ENCODE measurements at places on chromosomes 6 and 20.

- no peak for DNase-seq
These were observed 82.1 kb downstream of the ADAT2 start for GRCh38 chr6:143368426-143368825.

GRCh38 chr20:8002056-8002455 is 17.5 kb downstream of the TMX4 start:
- no peak for DNase-seq

DNA sequence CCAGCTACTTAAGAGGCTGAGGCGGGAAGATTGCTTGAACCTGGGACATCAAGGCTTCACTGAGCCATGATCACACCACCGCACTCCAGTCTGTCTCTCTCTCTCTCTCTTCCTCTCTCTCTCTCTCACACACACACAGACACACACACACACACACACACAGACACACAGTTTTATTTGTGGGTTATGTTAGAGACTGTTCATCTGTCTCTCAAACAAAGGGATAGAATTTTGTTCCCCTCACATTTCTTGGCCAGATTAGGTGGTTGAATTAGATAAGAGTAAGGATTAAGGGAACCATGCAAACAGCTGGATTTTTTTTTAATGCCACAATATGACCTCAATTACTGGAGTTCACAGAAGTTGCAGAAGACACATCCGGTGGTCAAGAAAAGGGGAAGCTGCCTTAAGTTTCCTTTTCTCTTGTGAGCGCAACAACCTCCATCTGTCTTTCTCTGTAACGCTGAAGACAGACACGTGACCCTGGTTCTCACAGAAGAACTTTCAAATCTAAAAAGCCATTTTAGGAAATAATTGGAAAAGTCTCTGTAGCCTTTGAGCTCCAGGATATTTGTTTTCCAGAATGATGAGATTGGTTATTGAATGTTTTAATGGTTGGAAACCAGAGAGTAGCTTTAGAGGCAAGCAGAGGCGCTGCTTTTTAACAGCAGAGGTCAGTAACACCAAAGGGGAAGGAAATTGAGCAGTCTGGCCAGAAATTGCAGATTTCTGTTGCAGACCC is 32.9 kb upstream of the LGSN start:
- peak; percentile 19 for DNase-seq

- DNase-seq = no peak
These were observed 7.7 kb downstream of the NPEPL1 start for GRCh38 chr20:58700121-58700821.

GRCh38 chr6:20444786-20445271 is 43.1 kb downstream of the E2F3 start:
- no peak for DNase-seq

- no peak for DNase-seq
These were observed 929.5 kb downstream of the KIF16B start for GRCh38 chr20:15643713-15644112.

DNA sequence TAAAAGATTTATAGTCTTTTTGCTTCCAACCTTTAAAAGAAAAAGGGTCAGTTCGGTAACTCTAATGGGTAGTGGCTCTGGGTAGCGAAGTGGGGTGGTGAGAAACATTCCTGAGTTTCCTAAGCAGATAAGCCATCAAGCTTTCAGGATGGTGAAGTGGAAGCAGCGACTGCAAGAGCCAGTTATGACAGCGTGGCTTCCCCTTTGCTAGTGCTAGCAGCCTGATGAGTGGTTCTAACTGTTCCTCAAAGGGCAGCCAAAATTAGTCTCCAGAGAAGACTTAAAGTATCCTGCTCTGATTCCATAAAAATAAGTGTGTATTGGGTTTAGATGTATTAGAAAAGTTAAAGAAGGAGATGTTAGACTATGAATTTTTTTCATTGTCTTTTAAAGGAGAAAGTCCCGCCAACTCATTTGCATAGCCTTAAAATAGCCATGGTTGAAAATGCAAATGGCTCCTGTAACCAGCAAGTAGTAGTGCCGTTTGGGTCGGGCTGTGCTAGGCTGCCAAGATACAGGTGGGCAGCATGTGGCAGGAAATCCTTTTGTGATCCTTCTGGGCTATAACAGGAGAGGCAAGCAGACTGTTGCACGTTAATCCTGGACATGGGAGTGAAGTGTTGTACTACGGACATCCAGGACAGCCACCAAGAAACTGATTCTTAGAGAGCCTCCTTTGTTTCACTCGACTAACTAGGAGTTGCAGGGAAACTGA is 18.0 kb downstream of the ELOVL2 start:
- DNase-seq = no peak

GRCh38 chr20:34915749-34916455 is 39.5 kb downstream of the ACSS2 start:
- DNase-seq = no peak

DNA sequence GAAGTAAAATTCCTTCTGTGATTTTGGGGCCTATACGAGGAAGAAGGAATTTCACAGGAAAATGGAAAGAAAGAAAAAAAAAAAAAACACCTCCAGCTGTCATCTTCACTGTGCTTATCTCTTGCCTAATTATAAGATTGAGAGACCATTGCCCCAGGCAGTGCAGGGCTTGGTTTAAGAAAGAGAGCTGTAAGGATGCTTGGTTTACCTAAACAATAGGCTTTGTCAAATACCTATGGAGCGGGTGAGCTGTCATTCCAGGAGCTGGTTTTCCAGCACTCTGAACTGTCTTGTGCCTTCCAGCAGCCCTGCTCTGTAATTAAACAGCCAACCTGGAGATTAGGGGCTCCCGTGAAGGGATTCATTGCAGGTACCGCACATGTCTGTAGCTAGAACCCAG is 137.8 kb downstream of the EDN3 start:
- no peak for DNase-seq

GRCh38 chr20:46967646-46968045 is 73.0 kb downstream of the EYA2 start:
- no peak for DNase-seq

DNA sequence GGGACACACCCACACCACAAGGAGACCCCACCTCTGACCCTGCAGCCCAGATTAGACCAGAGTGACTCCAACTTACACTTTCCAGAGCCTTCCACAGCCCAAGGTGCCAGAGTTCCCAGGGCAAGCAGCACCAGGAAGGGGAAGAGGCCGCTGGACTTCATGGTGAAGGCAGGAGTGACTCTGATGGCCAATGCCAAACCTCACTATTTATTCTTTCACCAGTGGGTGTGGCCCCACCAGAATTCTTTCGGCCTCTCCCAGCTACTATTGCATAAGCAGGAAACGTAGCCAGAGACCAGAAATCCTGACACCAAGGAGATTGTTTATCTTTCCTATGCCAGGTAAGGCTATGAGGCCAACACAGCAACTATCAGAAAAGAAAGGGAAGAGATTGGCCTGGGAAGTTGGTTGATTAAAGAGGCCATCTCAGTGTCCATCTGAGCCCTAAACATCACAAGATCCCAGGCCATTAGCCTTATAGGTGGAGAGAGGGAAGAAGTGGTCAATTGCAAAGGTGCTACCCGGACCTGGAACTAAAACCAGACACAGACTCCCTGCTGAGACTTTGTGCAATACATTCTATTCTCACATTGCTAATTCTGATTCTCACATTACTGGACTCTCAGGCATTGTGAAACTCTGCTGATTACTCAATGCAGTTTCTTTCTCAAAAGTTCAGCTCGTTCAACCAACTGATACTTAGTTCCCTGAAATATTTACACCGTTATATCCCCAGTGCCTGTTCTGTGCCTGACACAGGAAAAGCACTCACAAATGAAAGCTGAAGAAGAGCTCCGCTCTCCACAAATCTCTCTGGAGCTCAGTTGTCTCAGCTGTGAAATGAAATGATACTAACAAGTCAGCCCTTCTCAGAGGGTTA is at the start of gene SLPI:
Gene SLPI (minus strand): TSS at position 182 of the 880 bp plus-strand sequence. CDS start 21 bp downstream, at position 161.
- no peak for DNase-seq

DNA sequence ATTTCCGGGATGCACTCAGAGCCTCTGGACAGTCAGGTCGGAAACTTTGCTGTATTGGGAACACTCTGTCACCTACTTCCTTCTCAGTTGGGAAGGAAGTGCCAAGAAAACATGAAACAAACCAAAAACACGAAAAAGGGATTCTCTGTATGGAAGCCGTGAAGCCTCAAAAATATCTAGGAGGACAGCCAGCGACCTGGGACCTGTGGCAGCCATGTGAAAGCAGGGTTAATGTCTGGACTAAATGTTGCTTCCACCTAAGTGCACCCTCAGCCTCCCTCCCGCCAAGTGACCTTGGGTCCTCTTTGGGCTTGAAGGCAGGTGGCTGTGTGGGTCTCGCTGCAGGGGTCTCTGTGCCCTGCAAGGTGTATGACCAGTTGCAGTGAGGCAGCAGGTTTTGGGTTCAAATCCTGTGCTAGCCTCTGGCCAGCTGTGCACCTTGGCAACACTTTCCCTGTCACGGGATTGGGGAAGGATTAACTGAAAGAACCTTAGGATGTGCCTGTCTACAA is 851 bp downstream of the MAVS start:
- DNase-seq = no peak

GRCh38 chr6:32114796-32115195 is 5.7 kb upstream of the TNXB start:
- no peak for DNase-seq

GRCh38 chr20:32155017-32155981 is 45.8 kb downstream of the TM9SF4 start:
- no peak for DNase-seq

DNA sequence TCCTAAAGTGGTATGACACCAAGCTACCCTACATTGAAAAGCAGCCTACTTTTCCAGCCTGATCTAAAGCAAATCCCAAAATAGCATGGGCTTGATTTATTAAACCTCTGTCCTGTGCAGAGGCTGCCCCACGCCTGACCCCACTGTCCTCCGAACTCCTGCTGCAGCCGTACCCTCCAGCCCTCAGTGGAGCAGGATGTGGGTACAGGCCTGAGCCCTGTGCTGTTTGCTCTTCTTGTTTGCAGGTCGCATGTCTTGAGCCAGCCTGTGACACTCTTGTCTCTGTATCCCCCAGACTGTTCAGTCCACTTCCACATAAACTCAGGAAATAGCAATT is 61.2 kb downstream of the RPP40 start:
- no peak for DNase-seq

GRCh38 chr20:44066645-44067606 is 120.1 kb downstream of the JPH2 start:
- DNase-seq = no peak

DNA sequence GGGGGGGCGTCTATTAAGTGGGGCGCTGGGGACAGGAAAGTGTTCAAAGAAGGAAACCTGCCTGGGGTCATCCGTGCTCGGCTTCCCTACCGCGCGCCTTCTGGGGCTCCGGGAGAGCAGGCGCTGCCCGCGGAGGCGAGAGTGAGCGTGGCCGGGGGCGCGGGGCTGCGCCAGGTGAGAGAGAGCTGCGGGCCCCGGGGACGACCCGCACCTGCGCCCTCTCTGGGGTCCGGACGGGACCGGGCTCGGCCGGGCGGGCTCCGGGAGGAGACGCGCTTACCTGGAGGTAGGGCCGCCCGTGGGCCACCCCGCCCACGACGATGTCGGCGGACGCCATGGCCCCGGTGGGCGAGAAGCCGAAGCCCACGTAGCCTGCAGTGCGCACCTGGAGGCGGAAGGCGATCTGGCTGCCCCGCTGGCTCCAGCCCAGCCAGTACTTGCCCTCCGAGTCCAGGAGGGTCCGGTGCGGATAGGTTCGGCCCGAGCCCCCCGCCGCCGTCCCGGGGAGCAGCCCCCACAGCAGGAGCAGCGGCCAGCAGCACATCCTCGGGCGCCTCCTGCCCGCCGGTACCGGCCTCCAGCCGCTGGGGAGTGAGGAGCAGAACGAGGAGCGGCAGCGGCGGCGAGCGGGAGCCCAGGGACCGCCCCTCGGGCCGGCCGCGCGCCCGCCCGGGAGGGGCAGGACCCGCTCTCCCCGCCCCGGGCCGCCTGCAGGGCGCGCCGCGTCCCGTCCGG is at the start of gene MOXD1:
Gene MOXD1 (minus strand): TSS at position 593 of the 735 bp plus-strand sequence. CDS start 49 bp downstream, at position 544.
- DNase-seq = no peak

DNA sequence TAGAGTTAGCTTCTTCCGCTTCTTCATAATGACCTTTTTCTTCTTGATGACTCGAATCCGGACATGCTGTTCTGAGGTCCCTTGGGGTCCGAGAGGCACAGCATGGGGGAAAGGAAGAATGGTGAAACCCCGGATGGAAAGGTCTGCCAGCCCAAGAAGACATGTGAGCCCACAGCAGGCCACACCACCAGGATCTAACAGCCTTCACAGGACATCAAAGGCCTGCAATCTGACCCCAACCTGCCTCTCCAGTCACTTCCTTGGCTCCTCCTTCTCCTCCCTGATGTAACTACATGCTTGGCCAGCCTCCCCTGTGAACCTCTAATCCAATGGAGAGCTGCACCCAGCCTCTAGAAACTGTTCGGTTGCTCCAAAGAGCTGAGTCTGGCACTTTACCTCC is 1.6 kb downstream of the CPXM1 start:
- DNase-seq = no peak

DNA sequence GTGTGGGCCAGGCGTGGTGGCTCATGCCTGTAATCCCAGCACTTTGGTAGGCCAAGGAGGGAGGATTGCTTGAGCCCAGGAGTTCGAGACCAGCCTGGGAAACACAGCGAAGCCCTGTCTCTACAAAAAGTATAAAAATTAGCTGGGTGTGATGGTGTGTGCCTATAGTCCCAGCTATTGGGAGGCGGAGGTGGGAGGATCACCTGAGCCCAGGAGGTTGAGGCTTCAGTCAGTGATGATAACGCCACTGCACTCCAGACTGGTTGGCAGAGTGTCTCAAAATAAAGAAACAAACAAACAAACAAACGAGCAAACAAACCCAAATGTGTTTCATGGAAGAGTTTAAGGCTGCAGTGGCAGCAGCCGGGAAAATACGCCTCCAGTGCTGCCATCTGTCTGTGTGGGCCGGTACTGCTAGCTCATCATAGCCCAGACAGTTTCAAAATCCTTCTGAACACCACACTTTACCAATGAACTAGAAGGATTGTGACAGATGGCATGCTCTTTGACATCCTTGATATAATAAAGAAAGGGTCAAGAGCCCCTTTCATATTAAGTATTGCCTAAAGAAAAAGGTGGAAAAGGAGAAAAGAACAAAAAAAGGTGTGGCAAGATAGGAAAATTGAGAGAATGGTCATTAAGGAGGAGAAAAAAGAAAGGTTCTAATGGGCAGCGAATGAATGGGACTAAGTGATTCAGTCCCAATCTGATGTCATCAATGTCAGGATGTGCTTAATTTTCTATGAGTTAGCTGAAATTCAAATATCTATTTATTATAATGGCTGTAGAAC is 298.6 kb downstream of the SYNE1 start:
- no peak for DNase-seq

DNA sequence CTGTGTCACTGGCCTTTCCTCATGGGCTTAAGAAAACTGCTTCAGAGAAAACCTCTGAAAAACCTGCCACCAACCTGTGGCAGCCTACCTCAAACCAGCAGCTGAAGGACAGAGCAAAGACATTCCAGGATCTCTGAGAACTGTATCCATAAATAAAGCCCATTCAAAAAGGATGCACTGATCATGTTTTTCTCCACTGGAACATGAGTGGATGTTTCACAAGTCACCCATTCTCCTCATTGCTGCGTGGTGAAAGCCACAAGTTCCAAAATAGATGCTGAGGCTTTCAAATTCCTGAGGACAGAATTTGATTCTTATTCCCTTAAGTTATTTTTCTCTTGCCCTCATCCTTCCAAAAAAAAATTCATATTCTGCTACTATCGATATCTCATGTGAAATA is 280.6 kb downstream of the KHDC1L start:
- no peak for DNase-seq

- peak; percentile 60 for DNase-seq
These were observed 103.5 kb downstream of the LAMP5 start for GRCh38 chr20:9617940-9618339.

- DNase-seq = peak; percentile 2
These were observed 488.9 kb upstream of the CITED2 start for GRCh38 chr6:139863346-139863745.

Data from NCI-H446 (cell line).